Cerebellar nuclear complex (tissue), 1 donor: ENCODE measurements at places on chromosomes 4 and X.

DNA sequence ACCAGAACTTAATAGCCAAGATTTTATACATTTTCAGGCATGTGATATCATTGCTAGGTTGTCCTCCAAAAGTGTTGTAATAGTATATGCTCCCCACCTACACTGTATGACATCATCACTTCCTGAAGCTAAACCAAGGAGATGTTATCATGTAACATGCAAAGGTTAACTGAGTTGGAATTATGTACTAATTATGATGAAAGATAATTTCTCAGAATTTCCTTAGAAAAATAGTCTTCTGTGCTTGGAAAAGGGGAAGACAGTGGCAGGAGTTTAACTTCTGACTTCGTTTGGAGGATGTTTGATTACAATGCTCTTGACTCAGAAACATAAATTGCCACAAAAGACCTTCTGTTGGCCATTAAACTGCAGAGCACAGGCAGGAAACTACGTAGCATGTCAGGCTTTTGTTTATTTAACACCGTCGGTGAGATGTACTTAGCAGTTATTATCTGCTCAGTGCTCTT, 83.6 kb upstream of the GUCY1A1 start:
- DNase-seq = no peak

- no peak for DNase-seq
These were observed 30.3 kb upstream of the UTP14A start for GRCh38 chrX:129875669-129876068.

- no peak for DNase-seq
These were observed 76.5 kb upstream of the BCOR start for GRCh38 chrX:40174001-40174853.

- DNase-seq = no peak
These were observed 205.9 kb downstream of the SOWAHB start for GRCh38 chr4:76691807-76692582.

DNA sequence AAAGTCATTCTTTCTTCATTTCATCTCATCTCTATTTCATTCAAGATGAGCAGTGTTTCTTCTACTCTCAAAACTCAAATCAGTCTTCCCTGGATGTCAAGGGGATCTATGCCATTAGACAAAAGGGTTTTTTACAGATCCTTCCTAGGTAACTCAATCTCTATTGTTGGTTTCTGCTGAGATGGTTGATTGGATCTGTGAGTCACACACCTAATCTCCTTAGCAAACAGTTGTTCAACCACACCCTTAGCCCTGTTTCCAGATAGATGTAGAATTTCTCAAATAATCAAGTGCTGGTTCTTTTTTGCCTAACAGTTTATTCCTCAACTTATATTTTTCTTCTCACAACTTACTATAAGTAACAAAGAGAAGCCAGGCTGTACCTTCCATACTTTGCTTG, 200.5 kb downstream of the KDR start:
- no peak for DNase-seq

DNA sequence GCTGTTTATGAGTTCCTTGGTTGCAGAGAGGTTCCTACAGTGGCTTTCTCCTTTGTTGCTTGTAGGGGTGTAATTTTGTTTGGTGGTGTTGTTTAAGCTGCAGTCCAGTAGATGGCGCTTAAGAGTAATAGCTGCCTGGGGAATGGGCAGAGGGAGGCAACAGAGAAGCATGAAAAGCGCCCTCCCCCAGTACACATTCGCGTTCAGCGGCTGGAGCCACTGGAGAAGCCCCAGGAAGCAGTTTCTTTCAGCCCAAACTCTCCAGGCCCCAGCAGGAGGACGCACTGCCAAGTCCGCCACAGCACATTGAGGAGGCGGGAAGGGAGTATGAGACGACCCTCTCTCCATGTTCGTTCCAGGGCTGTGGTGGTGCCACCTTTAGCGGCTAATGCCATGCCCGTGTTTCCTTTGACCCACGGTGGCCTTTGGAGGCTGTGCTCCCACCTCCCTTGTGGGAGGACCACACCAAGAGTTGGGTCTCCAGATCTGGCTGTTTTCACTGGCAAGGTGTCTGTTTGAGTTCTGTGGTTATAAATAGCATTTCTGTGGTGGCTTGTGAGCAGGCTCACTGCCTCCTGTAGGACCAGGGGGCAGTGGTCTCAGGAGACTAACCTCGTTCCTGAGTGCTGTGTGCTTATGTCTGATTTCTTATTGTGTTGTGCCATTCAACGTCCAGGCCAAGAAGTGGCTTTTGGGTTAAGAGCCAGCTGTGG, 252.3 kb downstream of the ARHGAP10 start:
- DNase-seq = no peak

DNA sequence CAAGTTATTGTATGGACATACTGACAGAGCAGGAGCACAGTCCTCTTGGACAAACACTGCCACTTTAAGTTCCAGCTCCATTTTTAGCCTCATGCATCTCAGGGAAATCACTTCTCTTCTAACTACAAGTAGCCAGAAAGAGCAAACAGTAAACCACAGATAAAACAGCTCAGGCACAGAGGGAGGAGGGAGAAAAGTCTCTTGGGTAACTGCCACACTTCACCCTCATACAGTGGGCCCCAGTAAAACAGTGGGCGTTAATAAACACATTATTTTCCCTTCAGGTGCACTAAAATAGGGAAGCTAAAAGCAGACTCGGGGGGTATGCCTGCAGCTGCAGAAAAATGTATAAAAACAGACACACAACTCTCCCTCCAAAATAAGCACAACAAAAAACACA, 21.6 kb downstream of the CD38 start:
- no peak for DNase-seq

DNA sequence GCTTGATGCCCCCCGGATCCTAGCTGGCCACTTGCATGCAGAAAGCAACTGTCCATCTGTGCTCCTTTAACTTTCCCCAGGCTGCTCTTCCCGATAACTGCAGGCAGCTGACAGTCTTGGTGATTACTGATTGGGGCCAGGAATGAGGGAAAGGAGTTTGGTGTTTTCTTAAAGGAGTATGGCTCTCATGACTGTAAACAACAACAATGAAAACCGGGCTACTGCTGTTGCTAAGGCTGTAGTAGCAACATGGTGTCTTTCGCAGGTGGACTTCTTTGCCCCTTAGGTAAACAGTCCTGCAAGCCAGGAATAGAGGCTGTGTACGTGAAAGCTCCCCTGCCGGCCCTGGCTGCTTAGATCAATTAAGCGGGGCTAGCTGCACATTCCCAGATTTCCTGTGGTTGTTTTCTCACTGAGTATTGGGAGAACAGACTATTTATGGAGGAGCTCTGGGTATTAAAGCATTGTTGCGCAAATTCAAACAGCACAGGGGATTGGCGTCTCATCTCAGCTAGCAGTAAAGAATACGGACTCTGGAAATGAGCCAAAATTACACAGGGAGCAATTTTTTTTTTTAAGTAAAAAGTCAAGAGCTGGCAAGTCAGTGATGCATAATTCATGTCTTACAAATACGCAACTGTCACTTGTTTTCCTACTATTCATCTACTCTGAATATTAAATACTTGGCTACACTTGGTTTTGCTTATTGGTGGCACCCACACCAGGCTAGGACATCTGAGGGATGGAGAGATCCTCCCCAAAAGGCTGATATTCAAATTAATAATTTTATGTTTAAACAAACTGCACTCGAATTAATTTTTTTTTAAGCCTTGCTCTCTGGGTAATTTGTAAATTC, 61.6 kb upstream of the NAP1L5 start:
- DNase-seq = peak; percentile 60

- no peak for DNase-seq
These were observed 436.4 kb downstream of the PCDH19 start for GRCh38 chrX:99973572-99974226.

DNA sequence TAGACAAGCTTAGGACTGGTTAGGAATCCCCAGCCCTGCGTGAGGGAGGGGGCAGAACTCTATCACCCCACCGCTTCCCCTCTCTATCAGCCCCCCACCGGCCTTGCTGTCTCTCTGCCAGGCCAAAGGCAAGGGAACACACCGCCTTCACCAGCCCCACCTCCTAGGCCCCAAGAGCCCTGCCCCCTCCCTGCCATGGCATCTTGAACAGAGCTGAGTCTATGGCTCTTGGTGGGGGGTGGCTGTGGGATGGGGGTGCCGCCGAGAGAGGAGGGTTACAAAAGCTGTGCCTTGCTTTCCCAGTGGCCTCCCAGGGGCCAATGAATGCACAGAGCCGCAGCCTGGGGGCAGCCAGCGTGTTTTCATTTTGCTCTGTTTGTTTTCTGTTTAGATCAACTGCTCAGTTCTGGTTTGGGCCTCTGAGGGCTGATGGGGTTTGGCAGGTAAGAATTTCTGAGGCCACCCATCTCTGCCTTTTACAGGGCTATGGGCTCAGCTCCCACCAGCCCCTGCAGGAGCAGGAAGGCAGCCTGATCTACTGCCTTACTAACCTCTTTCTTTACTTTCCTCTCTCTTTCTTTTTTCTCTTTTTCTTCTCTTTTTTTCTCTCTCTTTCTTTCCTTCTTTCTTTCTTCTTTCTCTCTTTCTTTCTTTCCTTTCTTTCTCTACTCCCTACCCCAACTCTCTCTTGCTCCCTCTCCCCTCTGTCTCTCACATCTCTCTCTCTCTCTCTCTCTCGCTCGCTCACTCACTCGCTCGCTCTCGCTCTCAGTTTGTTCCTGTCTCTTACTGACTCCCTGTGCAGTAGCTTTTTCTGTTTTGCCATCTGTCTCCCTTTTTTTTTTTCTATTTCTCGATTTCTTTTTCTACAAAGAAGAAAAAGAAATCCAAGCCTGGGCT, 128.3 kb downstream of the PJA1 start:
- DNase-seq = no peak

DNA sequence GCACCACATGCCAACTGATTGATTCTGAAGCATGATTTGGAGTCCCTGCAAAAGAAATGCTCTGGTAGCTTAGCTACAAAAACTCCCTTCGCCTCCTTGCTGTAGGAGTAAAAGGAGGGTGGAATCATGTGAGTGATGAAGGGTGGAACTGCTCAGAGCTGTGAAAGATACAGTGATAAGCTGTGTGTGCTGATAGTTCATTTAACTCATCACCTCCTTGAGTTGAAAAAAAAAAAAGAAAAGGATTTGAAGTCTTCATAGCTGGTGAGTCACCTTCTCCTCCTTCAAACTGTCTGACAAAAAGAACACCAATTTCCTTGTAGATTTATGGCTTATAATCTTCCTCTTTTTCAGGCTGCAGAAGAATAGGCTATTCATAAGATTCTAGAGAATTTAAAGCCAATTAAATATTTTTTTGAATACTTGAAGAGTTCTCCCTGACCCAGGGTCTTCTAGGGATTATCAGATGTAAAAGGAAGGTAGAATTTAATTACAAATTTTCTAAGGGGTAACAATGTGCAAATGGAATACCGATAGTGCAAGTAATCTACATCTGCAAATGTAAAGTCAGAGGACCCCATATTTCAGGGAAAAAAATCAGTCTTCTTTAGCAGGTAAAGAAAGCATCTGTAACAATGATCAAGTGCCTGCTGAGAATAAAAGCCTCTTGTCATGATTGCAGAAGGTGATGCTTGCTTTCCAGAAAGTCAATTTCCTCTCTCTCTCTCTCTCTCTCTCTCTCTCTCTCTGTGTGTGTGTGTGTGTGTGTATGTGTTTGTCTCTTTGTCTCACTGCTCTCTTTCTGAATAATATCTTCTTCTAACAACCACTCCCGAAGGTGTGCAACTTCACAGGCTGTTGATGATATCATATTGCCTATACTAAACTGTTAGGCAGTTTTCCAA, 208.8 kb upstream of the VEGFC start:
- no peak for DNase-seq

- DNase-seq = no peak
These were observed 24.9 kb downstream of the RHOH start for GRCh38 chr4:40221744-40222143.

- no peak for DNase-seq
These were observed 153.0 kb upstream of the PSAPL1 start for GRCh38 chr4:7587433-7588405.

DNA sequence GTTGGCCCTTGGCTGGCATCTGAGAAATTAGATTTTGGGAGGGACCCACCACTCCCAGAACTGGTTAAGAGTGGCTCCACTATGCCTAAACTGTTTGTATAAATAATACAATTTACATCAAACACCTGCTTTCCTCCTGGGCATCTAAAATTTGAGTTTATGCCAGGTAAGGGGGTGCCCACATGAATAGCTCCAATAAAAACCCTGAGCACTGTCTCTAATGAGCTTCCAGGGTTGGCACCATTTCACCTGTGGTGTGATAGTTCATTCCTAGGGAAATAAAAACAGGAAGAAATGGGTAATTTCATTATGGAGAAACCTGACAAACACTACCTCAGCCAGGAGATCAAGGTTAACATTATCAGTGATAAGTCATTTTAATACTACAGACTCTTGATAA, 119.7 kb downstream of the FRYL start:
- no peak for DNase-seq

GRCh38 chr4:187687697-187688096, 307.9 kb upstream of the ZFP42 start:
- no peak for DNase-seq

DNA sequence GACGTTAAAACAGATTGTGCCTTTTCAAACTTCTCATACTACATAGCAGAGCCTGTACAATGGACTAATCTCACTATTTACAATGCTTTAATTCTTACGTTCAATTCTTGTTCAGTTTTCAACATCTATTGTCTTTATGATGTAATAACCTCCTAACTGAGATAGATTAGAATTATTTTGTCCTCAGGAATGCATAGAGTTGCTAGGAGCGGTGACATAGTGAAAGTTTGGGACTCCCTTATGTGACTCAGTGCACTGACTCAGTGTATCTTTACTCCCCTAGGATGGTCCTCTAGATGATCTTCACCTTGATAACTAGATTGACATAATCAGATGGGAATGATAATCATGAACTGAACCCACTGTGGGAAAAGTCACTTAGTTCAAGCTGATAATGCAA, 151.5 kb downstream of the VEGFC start:
- DNase-seq = no peak

- no peak for DNase-seq
These were observed 784 bp upstream of the ANXA5 start for GRCh38 chr4:121697564-121697963.

DNA sequence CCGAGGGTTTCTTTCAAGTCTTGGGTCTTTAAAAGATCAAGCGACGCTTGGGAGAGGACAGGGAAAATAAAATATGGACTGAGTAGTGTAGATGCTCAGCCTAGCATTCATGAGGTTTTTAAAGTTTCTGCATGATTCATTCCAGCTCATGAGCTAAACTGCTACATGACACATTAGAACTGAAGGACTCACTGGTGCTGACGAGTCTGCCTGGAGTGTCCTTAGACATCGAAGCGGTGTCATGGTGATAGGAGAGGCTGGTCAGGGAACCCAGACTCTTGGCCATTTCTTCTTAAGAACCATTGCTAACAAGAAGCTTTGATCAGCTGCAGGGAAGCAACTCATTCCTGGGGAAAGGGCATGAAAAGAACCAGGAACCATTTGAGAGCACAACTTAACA, 158.6 kb downstream of the TRIML1 start:
- DNase-seq = no peak

- DNase-seq = no peak
These were observed 125.2 kb downstream of the AREG start for GRCh38 chr4:74570095-74570494.

GRCh38 chrX:152930516-152930915, 32.6 kb downstream of the ZNF185 start:
- DNase-seq = no peak

GRCh38 chrX:112048707-112049106, 33.9 kb downstream of the TRPC5 start:
- DNase-seq = no peak

- DNase-seq = no peak
These were observed 148.7 kb downstream of the FSTL5 start for GRCh38 chr4:162015090-162015489.
